ENCODE measurements at places on chromosomes 5 and 9.
A peak's percentile ranks its signal among the peaks of the same experiment; 100 is the strongest.

- DNase-seq: no peak
Observed at GRCh38 chr5:127849891-127850290, 146.7 kb downstream of the CCDC192 start.

- DNase-seq: no peak
Observed at GRCh38 chr9:68983008-68983411, 30.9 kb downstream of the PRKACG start.

DNA sequence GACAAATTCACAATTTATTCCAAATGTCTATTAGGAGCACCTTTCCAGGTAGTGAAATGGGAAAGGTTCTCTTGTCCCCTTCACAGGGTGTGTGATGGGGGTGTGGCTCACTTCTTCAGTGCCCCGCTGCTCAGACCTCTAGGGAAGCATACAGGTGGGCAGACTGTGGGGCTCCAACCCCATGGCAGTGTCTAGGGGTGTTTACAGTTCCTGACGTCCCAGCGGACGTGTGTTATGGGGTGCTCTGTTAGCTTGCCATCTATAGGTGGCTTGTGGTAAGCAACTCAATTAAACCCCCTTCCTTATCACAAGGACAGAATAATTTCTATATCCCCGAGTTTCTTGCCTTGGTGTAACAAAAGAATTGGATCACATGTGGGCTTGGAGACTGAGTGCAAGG, 67.4 kb upstream of the SPINK5 start:
- DNase-seq: no peak

DNA sequence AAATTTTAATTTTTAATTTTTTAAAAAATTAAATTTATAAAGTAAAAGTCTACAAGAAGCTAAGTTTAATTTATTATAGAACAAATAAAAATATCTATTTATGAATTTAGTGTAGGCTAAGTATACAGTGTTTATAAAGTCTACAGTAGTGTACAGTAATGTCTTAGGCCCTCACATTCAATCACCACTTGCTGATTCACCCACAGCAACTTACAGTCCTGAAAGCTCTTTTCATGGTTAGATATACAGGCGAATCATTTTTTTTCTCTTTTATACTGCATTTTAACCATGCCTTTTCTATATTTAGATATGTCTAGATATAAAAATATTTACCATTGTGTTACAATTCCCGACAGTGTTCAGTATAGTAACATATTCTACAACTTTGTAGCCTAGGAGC, 55.9 kb downstream of the PCSK1 start:
- DNase-seq: no peak

DNA sequence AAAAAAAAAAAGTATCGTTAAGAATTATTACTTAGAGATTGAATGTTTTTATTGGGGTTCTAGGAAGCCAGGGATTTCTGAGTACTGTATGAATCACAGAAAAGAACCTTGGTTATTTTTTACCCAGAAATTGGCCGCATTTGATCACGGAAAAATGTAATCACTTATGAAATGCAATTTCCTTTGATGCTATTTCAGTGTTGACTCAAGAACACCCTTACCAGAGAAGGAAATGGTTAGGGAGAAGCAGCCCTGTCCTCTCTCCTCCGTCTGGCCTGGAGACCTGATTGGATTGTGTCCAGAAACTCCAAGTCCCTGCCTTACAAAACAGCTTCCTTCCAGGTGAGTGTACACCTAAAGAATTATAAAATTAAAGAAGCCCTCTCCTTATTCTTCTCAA, 116.7 kb downstream of the MED10 start:
- no peak for DNase-seq

DNA sequence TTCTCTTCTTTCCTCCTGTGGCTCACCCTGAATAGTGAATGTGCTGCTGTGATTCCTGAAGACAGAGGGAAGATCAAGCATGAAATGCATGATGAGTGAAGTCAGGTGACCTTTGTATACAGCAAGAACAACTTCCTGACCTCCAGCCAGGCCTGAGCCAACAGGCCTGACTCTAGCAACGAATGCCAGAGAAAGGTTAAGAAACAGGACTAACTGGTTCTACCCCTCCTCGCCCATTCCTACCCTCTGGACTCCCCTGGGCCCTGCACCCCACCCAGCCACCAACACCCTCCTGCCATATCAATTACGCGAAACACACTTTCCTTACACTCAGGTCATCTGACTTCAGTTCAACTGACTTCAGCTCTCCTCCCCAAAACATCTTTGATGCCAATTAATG, 4.9 kb downstream of the SUSD1 start:
- DNase-seq: no peak

- peak; percentile 86 for DNase-seq
Observed at GRCh38 chr5:68898951-68899471, 194.8 kb upstream of the SLC30A5 start.

- no peak for DNase-seq
Observed at GRCh38 chr9:13975611-13976290, 338.2 kb downstream of the NFIB start.

DNA sequence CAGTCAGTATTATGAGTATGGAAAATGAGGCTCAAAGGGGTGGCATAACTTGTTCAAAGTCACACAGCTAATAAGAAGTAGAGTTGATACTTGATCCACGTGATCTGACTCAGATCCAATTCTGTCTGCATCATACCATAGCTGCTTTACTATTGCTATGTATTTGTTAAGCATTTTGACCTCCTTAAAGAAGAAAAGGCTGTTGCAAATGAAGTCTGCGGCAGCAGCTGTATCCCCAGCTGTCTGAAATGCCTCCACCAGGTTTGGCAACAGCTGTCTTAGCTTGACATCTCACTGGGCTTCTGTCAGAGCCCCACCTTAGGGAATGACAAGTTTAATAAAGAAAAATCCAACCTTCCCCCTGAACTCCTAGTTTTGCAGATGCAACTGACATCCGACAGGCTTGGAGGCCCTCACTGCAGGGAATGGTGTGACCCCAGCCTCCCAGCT, 75.6 kb upstream of the SLC44A1 start:
- peak; percentile 24 for DNase-seq

- no peak for DNase-seq
Observed at GRCh38 chr5:1731091-1731639, 68.5 kb downstream of the MRPL36 start.

GRCh38 chr9:116705531-116705930, 18.4 kb downstream of the TRIM32 start:
- no peak for DNase-seq

GRCh38 chr9:133656211-133657119, 20.3 kb downstream of the DBH start:
- no peak for DNase-seq

- DNase-seq: no peak
Observed at GRCh38 chr5:107368615-107369014, 302.1 kb downstream of the EFNA5 start.

- DNase-seq: no peak
Observed at GRCh38 chr9:93869088-93869487, 86.1 kb downstream of the BARX1 start.

- no peak for DNase-seq
Observed at GRCh38 chr5:95866435-95867040, 44.0 kb upstream of the GLRX start.
